ENCODE measurements at places on chromosomes 11 and 22.

DNA sequence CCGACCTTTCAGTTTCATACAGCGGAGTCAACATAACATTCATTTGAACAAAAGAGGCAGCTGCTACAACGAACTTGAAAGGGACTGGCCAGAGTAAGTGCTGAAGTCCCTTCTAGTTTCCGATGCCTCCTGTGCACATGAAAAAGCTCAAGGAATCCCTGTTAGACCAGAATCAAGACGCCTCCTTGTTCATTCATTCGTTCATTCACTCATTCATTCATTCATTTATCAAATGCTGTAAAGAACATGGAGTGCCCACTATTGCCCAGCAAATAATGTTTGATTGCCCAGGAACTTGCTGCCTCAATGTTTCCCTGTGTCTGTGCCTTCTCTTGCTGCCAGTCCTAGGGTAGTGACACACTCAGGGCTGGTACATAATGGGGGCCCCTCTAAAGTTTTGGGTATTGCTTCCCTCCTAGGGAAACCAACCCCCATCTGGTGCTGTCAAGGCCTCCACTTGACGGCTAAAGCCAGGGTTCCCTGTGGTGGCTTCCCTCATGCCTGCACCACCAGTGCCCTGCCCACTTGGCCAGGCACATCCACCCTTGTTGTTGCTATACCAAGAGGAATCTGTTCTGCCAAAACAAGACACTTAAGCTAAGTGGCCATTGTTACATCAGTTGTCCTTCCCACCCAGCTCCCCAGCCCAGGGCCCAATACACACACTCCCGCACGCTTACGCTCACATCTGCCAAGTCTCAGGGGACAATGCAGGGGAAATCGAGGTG is 3.8 kb downstream of the TMPRSS13 start:
- no peak for DNase-seq

DNA sequence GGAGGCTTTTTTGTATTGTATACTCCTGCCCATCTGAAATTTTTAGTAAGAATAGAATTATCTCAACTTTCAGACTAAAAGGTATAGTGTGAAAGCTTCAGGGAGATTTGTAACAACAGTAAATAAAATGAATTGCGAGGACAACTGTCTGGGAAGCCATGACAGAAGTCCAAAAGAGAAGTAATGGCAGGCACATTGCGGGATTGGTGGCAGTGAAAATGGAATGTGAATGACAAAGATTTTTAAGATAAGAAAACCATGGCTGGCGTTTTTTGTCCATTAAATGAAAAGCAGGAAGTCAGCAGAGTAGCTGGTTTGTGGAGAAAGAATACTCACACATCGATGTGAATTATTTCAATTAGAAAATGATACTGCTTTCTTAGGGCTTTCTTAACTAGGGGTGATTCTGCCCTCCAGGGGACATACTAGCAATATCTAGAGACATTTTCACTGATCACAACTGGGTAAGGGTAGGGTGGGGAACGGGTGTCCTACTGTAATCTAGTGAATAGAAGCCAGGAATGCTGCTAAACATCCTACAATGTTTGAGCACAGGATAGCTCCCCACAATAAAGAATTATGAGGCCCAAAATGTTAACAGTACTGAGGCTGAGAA is 1.6 kb downstream of the NPAT start:
- DNase-seq: no peak

DNA sequence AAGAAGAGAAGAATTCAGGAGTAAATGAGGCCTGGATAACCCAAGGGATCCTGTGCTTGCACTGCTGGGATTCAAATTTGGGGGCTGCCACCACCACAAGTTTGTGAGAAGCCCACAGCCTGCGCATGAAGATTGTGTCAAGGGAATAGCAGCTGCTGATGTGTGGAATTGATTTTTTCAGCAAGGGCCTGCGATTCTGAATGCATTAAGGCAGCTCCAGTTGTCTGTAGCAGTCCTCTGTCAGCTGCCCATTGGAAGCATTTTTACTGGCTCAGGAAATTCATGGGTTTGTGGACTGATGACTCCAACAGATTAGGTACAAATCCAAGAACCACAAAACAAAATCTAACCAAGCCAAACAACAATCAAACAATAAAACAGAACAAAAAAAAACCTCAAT is 14.0 kb downstream of the ARVCF start:
- no peak for DNase-seq

GRCh38 chr11:12905435-12905834 is 103.7 kb upstream of the RASSF10 start:
- no peak for DNase-seq

DNA sequence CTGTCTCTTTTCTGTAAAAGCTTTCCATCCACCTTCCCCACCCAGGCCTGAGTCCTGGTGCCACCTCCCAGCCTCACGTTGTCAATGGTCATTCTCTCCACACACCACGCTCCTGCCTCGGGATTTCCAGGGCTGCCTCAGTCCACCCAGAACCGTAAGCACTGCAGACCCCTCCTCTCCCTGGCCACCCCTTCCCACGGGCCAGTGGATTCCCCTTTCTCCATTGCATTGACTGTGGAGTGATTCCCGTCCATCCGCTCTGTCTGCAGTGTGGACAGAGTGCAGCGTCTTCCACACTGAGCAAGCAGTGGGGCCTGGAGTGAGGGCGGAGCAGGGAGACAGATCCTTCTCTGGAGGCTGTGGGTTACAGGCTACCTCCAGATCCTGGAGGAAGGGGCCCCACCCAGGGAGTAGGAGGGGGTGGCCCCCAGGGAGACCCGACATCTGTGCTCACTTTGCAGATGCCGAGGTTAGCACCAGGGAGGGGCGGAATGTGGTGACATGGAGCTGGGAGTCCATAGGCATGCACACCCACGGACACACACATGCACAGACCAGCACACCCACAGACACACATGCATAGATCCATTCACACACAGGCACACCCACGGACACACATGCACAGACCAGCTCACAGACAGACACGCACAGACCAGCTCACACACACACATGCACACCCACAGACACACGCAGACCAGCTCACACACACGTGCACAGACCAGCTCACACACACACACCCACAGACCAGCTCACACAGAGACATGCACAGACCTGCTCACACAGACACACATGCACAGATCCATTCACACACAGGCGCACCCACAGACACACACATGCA is 109.6 kb upstream of the B3GAT1 start:
- no peak for DNase-seq

- DNase-seq: no peak
Measured at GRCh38 chr22:42208362-42208761, 62.1 kb downstream of the TCF20 start.

DNA sequence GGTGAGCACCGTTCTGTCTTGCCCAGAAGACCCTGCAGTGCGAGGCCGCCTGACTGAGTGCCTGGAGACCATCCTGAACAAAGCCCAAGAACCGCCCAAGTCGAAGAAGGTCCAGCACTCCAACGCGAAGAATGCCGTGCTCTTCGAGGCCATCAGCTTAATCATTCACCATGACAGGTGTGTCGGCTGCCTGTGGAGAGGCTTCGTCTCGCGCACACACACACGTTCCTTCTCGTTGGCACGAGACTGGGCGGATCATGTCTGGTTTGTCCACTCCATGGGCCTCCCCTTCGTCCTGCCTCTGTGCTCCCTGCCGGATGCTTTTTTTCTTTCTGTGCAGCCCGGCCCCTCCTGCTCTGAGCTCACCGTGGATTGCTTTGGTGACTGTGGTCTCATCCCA is 51.1 kb downstream of the MUC6 start:
- no peak for DNase-seq

- no peak for DNase-seq
Measured at GRCh38 chr22:46827136-46827780, 64.8 kb downstream of the TBC1D22A start.

DNA sequence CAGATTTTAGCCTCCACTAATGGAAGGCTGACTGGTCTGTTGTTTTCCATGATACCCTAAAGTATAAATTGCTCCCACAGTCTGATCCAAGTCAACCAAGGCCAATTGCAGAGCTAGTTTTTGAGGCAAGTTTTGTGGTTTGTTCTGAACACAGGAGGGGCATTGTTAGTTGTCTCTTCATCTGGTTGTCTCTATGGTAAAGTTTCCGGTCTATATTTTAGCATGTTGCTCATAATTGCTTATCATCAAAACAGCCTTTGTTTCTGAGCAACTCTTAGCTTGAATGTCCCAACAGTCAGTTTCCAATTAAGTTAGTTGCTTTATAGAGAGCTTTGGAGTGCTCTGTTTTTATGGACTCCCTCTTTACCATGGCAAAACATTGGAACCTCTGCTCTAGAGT is 217.6 kb upstream of the CARD18 start:
- DNase-seq: no peak

GRCh38 chr11:46253258-46254132 is 24.0 kb upstream of the CREB3L1 start:
- no peak for DNase-seq

DNA sequence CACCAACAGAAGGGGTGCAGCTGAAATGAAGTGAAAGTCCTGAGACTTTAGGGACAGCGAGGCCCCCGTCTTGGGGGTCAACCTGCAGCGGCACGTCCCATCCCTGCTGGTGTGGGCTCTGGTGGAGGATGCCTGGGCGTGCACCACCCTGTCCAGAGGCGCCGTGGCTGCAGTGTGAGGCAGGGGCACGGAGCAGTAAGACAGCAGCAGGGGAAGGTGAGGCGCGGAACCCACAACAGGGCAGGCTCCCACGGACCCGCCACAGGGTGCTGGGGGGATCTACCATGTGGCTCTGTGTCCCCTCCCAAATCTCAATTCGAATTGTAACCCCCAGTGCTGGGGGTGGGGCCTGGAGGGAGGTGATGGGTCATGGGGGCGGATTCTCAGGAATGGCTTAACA is 158.6 kb downstream of the SHANK2 start:
- DNase-seq: no peak

- no peak for DNase-seq
Measured at GRCh38 chr11:116787436-116787785, 412 bp downstream of the ZPR1 start.

- DNase-seq: no peak
Measured at GRCh38 chr22:37427135-37427710, at the start of gene ELFN2. Gene ELFN2 (minus strand): TSS chr22:37427479. CDS start chr22:37375534, 51,945 bp downstream.

DNA sequence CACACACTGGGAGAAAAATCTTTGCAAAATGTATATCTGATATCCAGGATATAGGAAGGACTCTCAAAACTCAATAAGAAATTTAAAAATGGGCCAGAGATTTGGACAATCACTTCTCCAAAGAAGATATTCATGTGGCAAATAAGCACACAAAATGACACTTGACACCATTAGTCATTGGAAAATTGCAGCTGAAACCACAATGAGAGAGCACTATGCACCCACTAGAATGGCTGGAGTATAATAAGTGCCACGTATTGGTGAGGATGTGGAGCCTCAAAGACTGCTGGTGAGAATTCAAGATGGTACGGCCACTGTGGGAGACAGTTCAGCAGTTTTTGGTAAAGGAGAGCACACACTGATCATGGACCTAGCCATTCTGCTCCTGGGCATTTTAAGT is 12.8 kb upstream of the OSBPL5 start:
- no peak for DNase-seq

DNA sequence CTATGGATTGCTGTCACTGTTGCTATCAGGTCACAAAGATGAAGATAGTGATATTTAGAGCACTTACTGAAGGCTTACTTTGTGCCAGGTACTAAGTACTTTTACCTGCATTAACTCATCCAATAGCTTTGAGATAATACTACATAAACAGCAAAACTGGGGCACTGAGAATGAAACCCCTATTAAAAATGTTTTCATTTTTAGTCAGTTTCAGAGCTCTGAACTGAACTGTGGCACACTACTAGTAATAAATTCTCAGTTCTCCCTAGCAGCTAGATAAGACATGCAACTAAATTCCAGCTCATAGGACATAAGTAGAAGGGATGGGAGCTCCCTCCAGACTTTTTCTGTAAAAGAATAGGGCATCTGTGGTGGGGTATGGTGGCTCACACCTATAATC is 24.0 kb downstream of the ARFGAP3 start:
- DNase-seq: no peak

DNA sequence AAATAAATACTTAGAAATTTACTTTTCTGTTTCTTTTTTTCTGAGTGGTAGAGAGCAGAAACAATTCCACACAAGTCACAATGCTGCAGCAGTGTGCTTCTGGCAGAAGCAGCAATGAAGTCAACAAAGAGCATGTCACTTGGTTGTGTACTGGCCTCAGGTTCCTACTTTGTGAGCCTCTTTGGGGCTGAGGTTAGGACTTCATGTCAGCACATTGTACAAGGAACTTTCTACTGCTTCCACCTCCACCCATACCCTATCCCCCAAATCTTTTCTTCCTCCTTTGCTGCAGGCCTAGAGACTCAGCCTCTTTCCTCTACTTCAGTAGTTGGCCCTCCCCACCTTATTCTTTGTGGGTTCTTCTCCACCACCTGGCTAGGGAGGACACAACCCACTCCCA is 252.7 kb upstream of the PITPNB start:
- DNase-seq: no peak

DNA sequence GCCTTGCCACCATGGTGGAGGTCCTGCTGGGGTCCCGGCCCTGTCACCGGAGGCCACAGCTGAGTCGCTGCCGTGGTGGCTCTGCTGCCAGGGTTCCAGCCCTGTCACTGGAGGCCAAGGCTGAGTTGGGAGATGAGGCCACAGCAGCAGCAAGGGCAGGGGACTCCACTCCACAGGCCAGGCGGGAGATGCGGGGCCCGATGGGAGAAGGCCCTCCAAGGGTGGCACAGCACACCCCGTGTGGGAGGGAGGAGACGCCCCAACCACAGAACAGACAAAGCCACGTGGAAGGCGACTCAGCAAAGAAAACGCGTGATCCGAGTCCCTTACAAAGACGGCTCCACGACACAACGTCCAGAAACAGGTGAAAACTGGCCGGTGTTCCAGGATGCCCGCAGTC is 159.3 kb downstream of the BRD1 start:
- DNase-seq: no peak

DNA sequence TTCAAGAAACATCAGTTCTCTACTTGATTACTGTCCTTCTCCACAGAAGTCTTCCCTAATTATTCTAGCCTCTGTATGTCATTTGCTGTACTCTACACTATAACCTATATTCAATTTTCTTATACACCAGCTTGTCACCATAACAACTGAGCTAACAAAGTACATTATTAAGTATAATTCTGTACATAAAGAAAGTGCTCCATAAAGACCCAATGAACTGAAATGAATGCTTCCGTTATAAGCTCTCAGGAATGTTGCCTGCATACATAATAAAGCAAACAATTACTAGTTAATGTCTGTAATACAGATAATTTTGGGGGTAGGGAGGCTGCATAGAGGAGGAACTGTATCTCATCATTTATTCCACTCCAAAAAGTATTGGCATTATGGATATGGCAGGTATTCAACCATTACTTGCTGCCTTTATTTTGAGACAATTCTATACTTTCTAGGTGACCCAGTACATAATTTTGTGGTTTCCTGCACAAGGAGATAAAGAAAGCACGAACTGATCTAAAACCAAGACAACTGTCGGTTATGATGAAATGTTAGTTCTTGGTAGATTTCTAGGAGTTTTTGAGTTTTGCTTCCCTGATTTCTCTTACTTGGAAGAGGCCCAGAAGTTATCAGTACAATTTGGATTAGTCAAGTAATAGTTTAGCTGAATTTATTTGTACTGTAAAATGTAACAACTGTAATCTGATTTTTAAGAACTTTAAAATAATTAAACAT is 202.5 kb downstream of the SBF2 start:
- DNase-seq: no peak
